ENCODE measurements at places on chromosomes 7 and 10. TPM values are rescaled to one million over a fixed set of nuclear protein-coding genes. Genes with fewer than 3 reads are reported as not detected.

ATG9B gene
- 0.59 TPM for polyA plus RNA-seq

MYO1G gene
- 0.66 TPM for polyA plus RNA-seq

EEF1AKMT2 gene
- polyA plus RNA-seq = 7.4 TPM

SHH gene
- polyA plus RNA-seq = not detected

AKR1D1 gene
- polyA plus RNA-seq = not detected

HMX2 gene
- polyA plus RNA-seq = not detected

BLNK gene
- polyA plus RNA-seq = 0.95 TPM

UBE2D4 gene
- polyA plus RNA-seq = 35.6 TPM

TUBB8 gene
- polyA plus RNA-seq = 0.04 TPM

REEP3 gene
- polyA plus RNA-seq = 9.9 TPM

FAM25C gene
- polyA plus RNA-seq = not detected

SVIL gene
- polyA plus RNA-seq = 38.6 TPM

LRRC18 gene
- not detected for polyA plus RNA-seq

USP54 gene
- polyA plus RNA-seq = 7.9 TPM

UTF1 gene
- polyA plus RNA-seq = not detected

MOGAT3 gene
- not detected for polyA plus RNA-seq

LIPK gene
- not detected for polyA plus RNA-seq

MBL2 gene
- polyA plus RNA-seq = not detected

STEAP1B gene
- 0.44 TPM for polyA plus RNA-seq

PBLD gene
- 1.8 TPM for polyA plus RNA-seq

CPA2 gene
- not detected for polyA plus RNA-seq

NPFFR1 gene
- not detected for polyA plus RNA-seq

C10orf90 gene
- polyA plus RNA-seq = not detected

TSPAN13 gene
- 26.4 TPM for polyA plus RNA-seq

SLC29A4 gene
- 4.4 TPM for polyA plus RNA-seq

GPR37 gene
- not detected for polyA plus RNA-seq

C10orf143 gene
- 5.4 TPM for polyA plus RNA-seq

HOXA1 gene
- polyA plus RNA-seq = 0.07 TPM

SAMD9 gene
- 2.0 TPM for polyA plus RNA-seq

GPR141 gene
- 0.06 TPM for polyA plus RNA-seq

SLC16A12 gene
- polyA plus RNA-seq = 2.3 TPM

NRCAM gene
- 0.44 TPM for polyA plus RNA-seq

CTAGE4 gene
- 0.59 TPM for polyA plus RNA-seq

PPP1R17 gene
- not detected for polyA plus RNA-seq

SLC26A5 gene
- not detected for polyA plus RNA-seq

VENTX gene
- polyA plus RNA-seq = 0.83 TPM

SPDYE11 gene
- polyA plus RNA-seq = not detected

ELMO1 gene
- polyA plus RNA-seq = 8.5 TPM

ORC5 gene
- 3.2 TPM for polyA plus RNA-seq

PTPRN2 gene
- polyA plus RNA-seq = 1.1 TPM

GPC2 gene
- polyA plus RNA-seq = 0.51 TPM

TRIP6 gene
- 15.4 TPM for polyA plus RNA-seq

GIMAP7 gene
- 43.9 TPM for polyA plus RNA-seq

RADIL gene
- 5.0 TPM for polyA plus RNA-seq

TFEC gene
- polyA plus RNA-seq = 0.28 TPM

GNA12 gene
- 19.4 TPM for polyA plus RNA-seq

SP4 gene
- 1.6 TPM for polyA plus RNA-seq

ACSL5 gene
- polyA plus RNA-seq = 7.3 TPM
